ENCODE measurements at places on chromosomes 3 and 15.

- no peak for DNase-seq
Measured at GRCh38 chr3:132407025-132407424, 10.3 kb upstream of the DNAJC13 start.

DNA sequence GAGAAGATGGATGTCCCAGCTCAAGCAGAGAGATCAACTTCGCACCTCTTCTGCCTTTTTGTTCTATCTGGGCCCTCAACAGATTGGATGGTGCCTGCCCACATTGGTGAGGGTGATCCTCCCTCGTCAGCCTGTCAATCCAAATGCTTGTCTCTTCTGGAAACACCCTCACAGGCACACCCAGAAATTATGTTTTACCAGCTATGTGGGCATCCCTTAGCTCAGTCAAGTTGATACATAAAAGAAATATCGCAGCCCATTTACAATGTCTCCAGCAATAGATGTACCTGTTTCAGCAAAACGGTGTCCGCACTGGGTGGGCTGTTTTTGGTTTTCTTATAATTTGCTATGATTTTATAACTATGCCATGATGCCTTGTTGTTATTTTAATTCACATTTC is 27.5 kb upstream of the CA12 start:
- no peak for DNase-seq

DNA sequence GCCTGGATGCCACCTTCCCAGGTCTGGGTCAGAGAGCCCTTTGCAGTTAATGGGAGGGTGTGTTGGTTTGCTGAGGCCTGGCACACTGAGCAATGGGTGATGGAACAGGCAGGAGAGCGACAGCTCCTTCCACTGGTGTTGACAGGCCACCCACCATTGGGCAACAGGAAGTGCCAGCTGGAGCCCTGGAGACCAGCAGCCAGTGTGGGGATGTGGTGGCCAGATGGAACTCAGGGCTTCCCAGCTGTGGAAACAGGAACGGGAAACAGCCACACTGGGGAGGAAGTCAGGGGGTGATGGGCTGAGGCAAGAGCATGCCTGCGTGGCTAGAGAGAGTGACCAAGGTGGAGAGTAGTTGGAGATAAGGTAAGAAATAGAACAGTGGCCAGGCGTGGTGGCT is 9.3 kb downstream of the PSTPIP1 start:
- no peak for DNase-seq

GRCh38 chr3:142904639-142905436 is 16.0 kb upstream of the PCOLCE2 start:
- no peak for DNase-seq

All from activated gamma-delta T cell treated with Interleukin-2 at 50 U/mL for 16 hours (primary cell).